ENCODE measurements at places on chromosomes 3 and 15.

GRCh38 chr3:154121701-154122551 is 736 bp downstream of the ARHGEF26 start:
- no peak for DNase-seq

GRCh38 chr3:189148081-189148507 is 23.7 kb upstream of the TPRG1 start:
- peak; percentile 55 for DNase-seq

- no peak for DNase-seq
Observed at GRCh38 chr3:68172039-68172438, 517.6 kb upstream of the SUCLG2 start.

DNA sequence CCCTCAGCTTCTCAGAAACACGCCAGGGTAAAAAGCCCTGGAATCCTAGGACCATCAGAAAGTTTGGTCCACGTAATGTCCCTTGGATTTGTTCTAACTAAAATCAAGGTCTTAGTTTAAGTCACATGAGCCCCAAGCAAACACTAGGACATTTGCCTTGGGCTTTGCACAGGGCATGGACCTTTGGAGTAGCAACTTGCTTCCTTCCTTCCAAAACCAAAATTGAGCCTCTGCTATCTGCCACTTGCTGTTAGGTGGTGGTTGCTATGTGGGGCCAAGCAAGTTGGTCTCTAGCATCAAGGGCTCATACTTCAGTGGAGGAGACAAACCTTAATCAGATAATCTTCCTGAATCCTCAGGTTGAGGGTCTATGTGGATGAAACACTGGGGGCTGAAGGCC is 4.0 kb upstream of the DAG1 start:
- no peak for DNase-seq

- no peak for DNase-seq
Observed at GRCh38 chr3:126036056-126036549, 47.8 kb downstream of the SLC41A3 start.

GRCh38 chr3:149771652-149772271 is 19.5 kb upstream of the COMMD2 start:
- no peak for DNase-seq

- DNase-seq = no peak
Observed at GRCh38 chr3:121995161-121996137, 26.6 kb downstream of the ILDR1 start.

GRCh38 chr3:190155752-190156151 is 35.1 kb upstream of the P3H2 start:
- no peak for DNase-seq

GRCh38 chr3:21024563-21024962 is 726.4 kb downstream of the ZNF385D start:
- DNase-seq = no peak

GRCh38 chr3:101333883-101334282 is 13.5 kb upstream of the IMPG2 start:
- no peak for DNase-seq

GRCh38 chr15:57322602-57323250 is 53.6 kb upstream of the CGNL1 start:
- DNase-seq = no peak

- no peak for DNase-seq
Observed at GRCh38 chr15:67195305-67195704, 59.2 kb downstream of the AAGAB start.

DNA sequence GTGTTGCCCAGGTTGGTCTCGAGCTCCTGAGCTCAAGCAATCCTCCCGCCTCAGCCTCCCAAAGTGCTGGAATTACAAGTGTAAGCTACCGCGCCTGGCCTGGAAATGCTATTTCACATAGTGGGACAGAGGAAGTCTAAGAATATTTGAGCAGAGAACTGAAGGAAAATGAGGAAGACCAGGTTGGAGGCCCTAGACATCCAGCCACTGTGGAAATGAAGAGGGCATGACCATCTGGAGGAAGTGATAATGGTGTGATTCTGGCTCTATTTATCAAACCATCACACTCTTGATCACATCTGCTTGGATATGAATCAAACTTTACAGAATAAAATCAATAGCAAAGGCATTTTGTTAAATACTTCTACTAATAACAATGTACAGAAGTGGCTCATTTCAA is 65.9 kb upstream of the ARHGEF3 start:
- no peak for DNase-seq

- DNase-seq = no peak
Observed at GRCh38 chr15:90062462-90062932, 39.8 kb downstream of the IDH2 start.

GRCh38 chr3:192819001-192819569 is 91.7 kb upstream of the FGF12 start:
- DNase-seq = no peak

DNA sequence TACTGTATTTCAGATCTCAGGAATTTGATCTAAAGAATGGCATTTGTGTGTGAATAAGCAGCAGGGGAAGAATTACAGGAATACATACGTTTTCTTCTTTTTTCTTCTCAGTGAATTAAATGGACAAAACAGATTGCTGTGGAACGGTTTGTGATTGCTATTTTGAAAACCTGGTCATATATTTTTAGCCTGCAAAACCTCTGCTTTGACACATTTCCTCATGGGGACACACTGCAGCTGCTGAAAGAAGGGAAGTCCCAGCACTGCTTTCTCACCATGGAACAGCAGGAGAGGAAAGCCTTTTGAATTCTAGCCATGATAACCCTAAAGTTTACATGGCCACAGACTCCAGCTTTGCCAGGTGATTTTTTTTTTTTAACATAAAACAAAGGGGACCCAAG is 315.0 kb downstream of the OXSM start:
- DNase-seq = no peak

Measured in stimulated activated CD8-positive, alpha-beta memory T cell treated with anti-CD3 and anti-CD28 coated beads, Interleukin-7, amount 100 ng/mL, for 1 hour (primary cell).